ENCODE measurements at places on chromosomes 2 and 18.

DNA sequence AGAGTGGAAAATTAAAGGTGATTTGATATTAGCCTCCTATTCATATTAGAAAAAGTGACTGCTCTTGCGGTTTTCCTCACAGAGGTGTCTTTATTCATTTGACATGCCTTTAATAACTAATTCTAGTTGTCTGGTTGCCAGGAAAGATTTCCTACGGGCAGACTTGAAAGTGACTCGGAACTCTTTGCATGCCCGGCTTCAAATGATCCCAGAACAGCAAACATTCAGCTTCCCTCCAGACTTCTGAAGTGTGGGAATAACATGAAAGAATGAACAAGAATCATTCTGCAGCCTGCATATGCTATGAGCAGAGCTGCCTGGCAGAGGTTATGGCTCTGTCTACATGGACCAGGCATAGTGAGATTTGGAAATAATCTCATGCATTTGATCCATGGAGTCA is 89.6 kb upstream of the PKDCC start:
- DNase-seq, result no peak

DNA sequence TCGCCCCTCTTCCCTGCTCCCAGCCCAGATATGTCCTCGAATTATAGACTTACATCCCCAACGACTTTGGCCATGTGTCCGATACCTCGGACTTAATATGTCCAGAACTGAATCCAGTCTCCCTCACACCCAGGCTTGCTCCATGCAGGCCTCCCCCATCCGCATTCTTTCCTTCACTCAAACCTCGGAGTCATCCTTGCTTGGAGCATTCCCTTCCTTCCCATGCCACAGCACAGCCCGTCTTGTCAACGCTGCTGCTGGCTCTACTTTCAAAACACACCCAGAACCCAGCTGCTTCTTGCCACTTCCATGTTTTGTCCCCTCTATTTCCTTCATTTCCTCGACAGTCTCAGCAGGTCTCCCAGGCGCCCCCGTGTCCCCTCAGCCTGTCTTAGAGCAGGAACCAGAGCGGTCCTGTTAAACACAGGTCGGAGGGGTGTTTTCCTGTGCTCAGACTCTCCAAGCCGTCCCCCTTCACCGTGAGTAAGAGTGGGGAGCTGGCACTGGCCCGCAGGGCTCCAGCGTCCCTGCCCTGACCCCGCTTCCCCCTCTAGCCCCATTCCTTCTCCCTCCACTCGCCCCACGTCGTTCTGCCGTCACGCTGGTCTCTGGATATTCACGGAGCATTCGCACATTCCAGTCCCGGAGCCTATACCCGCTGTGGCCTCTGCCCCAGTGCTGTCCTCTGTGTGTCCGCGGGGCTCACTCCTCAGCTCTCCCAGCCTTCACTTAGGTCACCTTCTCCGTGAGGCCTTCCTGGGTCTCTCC is 54.4 kb downstream of the VAPA start:
- DNase-seq, result peak; percentile 38

DNA sequence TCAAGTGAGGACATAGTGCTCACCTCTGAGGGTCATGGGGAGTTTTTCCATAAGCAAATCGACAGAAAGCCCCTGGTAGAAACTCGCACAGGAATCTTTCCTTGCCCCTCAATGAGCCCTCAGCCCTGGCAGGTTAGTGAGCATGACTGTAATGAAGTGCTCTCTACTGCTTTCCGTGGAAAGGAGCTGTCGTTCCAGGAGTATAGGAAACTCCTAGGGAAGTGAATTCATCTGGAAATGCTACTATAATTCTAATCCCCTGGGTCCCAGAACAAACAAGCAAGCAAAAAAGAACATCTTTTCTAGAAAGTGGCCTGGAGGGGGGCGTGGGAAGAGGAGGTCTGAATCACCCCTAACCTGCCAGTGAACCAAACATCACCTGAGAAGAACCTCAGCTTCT is 18.1 kb downstream of the BCL2L11 start:
- DNase-seq, result no peak

DNA sequence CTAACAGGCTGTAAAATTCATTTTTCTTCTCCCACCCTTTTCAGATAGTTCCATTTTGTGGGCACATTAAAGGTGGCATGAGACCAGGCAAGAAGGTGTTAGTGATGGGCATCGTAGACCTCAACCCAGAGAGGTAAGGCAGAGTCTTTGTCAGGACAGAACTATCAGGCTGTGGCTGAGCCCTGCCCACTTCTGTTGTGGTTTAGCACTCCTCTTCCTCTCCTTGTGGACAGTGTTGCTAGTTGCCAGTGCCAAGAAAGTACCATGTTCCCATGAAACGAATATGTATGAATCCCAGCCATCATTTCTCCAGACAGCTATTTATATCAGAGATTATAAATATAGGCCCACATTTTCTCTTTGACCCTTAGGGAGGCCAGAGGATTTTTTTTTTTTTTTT is 1.6 kb downstream of the LGALSL start:
- DNase-seq, result no peak

GRCh38 chr2:146124741-146125140 is 1604.8 kb upstream of the ZEB2 start:
- DNase-seq, result peak; percentile 72

- no peak for DNase-seq
Measured at GRCh38 chr18:27921392-27921791, 255.5 kb downstream of the CDH2 start.

DNA sequence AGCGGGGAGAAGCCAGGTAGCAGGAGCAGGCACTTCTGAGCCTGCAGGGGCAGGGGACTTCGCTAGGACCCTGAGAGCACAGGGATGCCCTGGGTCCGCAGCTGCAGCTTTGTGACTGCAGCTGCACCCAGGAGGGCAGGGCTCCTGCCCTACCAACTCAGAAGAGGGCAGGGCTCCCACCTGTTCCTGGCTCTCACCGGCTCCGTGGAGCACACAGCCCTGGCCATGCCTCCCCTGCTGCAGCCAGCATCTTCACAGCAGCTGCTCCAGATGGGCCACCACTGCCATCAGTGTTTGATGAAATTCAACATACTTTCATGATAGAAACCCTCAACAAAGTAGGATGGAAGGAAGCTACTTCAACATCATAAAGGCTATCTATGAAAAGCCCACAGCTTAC is 92.7 kb downstream of the FAM210A start:
- DNase-seq, result no peak

DNA sequence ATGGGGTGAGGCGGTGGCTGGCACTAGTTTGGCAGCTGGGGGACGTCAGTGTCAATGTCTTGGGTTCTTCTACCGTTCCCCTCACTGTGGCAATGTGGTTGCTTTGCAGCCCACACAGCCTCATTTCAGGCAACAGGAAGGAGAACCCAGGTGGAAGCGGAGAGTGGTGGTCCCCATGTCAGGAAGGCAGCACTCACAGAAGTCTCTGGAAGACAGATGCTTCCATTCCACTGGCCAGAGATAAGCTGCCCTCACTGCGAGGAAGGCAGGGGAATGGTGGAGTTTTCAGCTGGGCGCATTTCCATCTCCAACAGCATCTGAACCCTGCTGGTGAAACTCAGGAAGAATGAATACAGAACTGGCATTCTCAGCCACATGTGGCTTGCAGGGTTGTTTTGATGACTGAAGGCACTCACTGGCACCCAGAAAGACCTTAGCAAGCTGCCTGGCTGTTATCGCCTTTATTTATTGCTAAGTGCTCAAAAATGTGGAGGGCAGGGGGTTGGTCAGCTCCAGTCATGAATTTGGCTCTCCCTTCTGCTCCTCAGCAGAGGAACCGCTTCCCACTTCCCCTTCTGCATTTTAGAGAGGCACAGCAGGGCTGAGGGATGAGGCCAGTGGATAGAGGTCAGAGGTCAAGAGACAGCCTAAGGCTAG is 19.4 kb downstream of the KCNIP3 start:
- DNase-seq, result peak; percentile 60

- no peak for DNase-seq
Measured at GRCh38 chr2:83953697-83954096, 505.4 kb downstream of the SUCLG1 start.

- no peak for DNase-seq
Measured at GRCh38 chr2:18067588-18068384, 189.3 kb downstream of the KCNS3 start.

GRCh38 chr18:72652990-72653593 is 109.0 kb upstream of the CBLN2 start:
- DNase-seq, result no peak

- DNase-seq, result no peak
Measured at GRCh38 chr2:9905413-9905812, 46.1 kb upstream of the GRHL1 start.

- DNase-seq, result peak; percentile 28
Measured at GRCh38 chr2:229927817-229928321, 5.6 kb downstream of the FBXO36 start.

DNA sequence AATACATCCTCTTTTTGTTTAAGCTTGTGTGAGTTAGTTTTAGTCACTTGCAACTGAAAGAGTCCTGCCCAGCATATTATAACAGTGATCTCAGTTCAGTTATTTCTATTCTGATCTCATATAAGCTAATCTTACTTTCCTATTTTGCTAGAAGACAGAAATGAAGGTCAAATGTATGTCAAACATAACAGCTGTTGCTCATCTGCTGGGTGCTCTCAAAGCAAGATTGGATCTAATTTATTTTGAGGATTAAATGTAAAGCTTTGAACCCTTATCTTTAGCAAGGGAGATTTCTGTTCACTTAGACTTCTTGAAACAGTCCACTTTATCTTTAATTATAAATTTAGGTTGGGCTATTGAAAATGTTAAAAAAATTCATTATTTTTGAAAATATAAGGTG is 31.2 kb downstream of the CRYGD start:
- DNase-seq, result no peak

GRCh38 chr2:216736326-216736725 is 41.0 kb upstream of the IGFBP5 start:
- no peak for DNase-seq

DNA sequence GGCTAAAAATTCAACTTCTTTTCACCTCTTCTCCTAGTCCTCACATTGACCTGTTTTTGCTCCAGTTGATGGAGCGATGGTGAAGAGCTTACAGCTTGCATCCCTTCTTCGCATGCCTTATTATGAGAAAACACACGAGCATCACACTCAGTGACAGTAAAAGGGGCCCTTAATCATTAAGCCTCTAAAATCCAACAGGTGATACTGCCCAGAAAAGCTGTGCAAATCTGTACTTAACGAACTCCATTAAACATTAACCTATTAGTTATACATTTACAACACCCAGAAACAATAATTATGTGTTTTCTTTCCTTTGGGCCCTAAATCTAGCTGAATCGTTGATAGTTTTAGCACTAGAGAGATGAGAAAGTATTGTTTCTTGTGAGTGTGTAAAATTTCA is 54.8 kb downstream of the LAMA1 start:
- no peak for DNase-seq

GRCh38 chr2:50263728-50264127 is 768.2 kb downstream of the NRXN1 start:
- DNase-seq, result no peak

DNA sequence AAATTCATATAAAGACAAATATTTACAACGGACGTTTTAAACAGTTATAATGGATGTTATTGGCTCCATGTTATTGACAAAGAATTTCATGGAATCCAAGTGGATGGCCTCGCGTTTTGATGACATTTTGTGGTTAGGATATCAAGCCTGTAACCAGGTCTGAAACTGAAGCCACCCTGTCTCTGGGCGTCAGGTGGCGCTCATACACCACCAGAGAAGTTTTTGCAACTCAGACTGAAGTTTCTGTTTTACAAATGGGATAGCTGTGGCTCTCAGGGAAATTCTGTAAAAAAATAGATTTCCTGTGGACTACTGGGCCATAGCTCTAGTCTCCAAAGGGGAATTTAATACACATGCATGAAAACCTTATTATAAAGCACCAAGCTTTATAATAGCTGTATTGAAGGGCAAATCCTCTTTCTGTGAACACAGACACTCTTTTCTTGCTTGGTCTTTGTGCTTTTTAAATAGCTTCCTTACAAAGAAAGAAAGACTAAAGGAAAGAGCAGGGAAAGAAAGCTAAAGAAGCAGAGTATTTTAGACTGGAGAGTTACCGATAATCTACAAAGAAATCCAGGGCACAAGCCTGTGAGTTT is 86.7 kb downstream of the C18orf54 start:
- peak; percentile 54 for DNase-seq

GRCh38 chr2:46335391-46336282 is 38.4 kb downstream of the EPAS1 start:
- DNase-seq, result peak; percentile 77

GRCh38 chr2:235059161-235059560 is 107.3 kb downstream of the SH3BP4 start:
- no peak for DNase-seq

- DNase-seq, result no peak
Measured at GRCh38 chr2:207762146-207762545, 7.6 kb downstream of the FZD5 start.

DNA sequence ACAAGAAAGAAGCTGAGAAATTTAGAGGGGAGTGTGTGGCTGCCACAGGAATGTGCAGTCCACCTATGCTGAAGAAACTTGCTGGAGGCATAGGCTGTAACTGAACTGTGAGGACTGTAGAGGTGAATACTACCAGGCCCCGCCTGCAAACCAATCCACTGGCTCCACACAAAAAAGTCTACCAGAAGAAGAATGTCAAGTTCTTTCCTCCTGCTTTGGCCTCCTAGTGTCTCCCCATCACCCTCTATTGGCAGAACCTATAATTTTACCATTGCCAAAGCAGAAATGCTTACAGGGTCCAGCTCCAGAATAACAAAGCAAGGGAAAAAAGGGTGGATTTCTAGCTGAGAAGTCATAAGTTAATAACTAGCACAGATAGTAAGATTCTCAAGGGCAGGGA is 5.9 kb upstream of the ATP5MC3 start:
- DNase-seq, result peak; percentile 6

DNA sequence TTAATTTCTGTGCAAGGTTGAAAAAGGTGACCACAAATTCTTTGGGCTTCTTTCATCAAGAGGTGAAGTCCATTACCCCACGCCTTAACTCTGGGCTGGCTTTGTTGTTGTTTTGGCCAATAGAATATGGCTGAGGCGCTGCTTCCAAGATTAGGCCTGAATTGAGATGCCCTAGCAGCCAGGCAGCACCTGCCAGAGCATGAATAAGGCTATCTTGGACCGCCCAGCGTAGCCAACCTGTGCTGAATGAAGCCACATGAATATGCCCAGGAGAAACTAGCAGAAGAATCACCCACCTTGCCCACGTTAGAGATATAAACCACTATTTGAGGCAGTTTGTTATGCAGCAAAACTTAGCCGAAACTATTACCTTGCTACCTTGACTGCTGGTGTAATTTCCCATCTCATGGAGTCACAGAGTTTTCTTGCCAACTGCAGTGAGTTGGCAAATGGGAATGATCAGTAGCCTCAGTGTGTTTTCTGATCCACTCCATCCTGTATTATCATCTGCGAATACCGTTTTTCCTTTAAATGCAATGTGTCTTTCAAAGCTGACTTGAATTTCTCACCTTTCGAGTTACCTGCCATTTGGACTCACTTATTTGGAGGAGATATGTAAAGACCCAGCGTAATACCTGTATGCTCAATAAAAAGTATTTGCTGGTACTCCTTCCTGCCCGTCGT is 679 bp downstream of the TSGA10 start:
- DNase-seq, result peak; percentile 2

GRCh38 chr2:6480514-6480913 is 385.2 kb downstream of the CMPK2 start:
- no peak for DNase-seq

All from fibroblast of skin of abdomen (primary cell).